Aorta (tissue), 5 donors: ENCODE measurements at places on chromosomes 13 and 19. TPM values are rescaled to one million over a fixed set of nuclear protein-coding genes. Genes with fewer than 3 reads are reported as not detected.

DNA sequence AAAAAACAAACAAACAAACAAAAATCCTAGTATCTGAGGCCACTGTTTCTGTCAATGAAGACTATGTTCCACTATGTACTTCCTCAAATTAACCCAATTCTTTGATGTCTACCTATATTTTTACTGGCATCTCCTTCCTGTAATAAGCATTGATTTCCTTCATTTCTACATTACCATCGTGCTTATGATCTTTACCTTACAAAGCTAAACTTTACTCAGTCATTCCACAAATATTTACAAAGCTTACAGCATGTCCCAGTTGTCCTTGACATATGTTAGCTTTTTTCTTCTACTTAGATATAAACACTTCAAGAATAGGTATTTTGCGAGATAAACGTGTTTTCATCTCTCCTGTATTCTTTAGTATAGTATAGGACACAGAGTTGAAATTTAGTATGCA is 1090.9 kb downstream of the PCDH9 start:
- no peak for DNase-seq

- no peak for DNase-seq
Measured at GRCh38 chr19:5316138-5316537, 24.5 kb downstream of the PTPRS start.

- no peak for DNase-seq
Measured at GRCh38 chr19:46147791-46148288, at the start of gene IGFL2. Gene IGFL2, plus strand, starts transcription at chr19:46148238. Its CDS starts 41 bp downstream, at chr19:46148279.

The IL12RB1 gene
- total RNA-seq, result 2.6 TPM

The TNFSF9 gene
- total RNA-seq, result 1.2 TPM

The C19orf33 gene
- total RNA-seq, result 2.0 TPM

The KLF1 gene
- total RNA-seq, result 0.39 TPM
